Suprapubic skin (tissue), 4 donors: ENCODE measurements at places on chromosomes 11 and 22. TPM values are rescaled to one million over a fixed set of nuclear protein-coding genes. Genes with fewer than 3 reads are reported as not detected.
A peak's percentile ranks its signal among the peaks of the same experiment; 100 is the strongest.

The DDTL gene
- not detected for total RNA-seq

The CHRDL2 gene
- total RNA-seq: not detected

The RAB36 gene
- 2.7 TPM for total RNA-seq

The OR52E4 gene
- total RNA-seq: not detected

The CYP2D6 gene
- total RNA-seq: 0.72 TPM

The LMO1 gene
- 10.2 TPM for total RNA-seq

The TEX54 gene
- total RNA-seq: not detected

The BDNF gene
- 0.45 TPM for total RNA-seq

The POU2AF2 gene
- total RNA-seq: not detected

DNA sequence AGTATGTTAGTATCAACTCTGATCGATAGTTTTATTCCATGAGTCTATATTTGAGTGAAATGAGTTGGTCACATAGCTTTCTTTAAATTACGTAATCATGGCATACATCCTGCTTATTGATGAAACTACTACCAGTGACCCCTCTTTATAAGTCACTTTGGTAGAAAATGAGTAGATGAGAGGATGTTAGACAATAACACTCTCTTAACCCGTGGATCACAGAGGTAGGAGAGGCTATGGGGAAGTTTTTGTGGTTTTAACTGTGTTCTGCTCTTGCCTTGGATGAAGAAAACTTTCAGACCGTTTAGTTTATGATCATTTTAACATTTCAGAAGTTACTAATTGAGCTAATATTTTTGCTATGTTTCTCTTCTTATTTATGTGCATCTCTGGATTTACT is 34.0 kb downstream of the TBCEL start:
- H3K4me1 ChIP-seq: no peaks in the 10 kb centered on the region
- DNase-seq: no peak
- no peak overlapping the region for H3K27ac ChIP-seq

DNA sequence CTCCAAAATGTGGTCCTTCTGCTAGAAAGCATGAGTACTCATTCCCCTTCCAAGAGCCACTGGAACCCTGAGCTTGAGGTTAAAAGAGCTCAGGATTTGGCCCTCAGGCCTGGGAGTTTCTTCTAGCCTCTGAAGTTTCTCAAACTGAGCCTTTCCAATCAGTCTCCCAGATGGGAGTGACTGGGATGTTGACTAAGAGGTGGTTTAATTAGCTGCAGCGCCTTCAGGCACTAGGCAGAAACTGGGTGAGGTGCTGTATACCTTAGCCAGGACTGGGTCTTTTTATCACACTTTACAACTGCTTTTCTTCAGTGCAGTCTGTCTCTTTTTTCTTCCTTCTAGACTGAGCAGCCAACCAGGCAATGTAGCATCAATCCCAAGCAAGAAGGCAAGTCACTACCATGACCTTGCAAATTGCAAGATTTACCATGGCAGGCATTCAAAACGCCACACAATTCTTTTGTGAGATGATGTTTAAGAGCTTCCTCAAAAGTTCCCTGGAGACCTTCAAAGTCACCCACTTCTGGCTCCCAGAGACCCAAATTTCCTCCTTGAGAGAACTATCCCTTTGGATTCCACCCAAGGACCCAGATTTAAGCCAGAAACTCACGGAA is 93.0 kb downstream of the SLC1A2 start:
- no peaks in the 10 kb centered on the region for H3K27me3 ChIP-seq
- no peak overlapping the region for H3K4me3 ChIP-seq
- no peaks in the 10 kb centered on the region for H3K36me3 ChIP-seq
- no peak for DNase-seq
- peak overlapping the region; percentile 53 for H3K27ac ChIP-seq
- peaks cover 33% of the 10 kb centered on the region for H3K4me1 ChIP-seq

DNA sequence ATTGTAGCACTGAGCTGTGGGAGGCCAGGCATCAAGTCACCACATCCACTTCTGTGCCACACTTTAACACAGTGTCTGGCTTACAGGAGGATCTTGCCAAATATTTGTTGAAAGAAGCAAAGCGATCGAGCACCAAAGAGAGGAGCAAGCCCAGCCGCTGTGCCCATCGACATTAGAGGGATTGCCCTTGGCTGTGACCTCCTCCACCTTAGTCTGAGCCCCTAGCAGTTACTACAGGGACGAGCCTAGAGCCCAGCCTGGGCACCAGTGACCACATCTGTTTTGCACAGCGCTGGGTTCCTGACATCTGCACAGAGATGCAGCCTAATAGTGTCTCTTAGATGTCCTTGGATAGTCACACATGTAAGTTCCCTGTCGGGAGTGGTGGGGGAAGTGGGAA is 17.7 kb downstream of the GRIK4 start:
- H3K4me1 ChIP-seq: peaks cover 7% of the 10 kb centered on the region
- H3K36me3 ChIP-seq: no peaks in the 10 kb centered on the region
- peaks cover 6% of the 10 kb centered on the region for H3K27me3 ChIP-seq

- no peaks in the 10 kb centered on the region for H3K4me1 ChIP-seq
- no peak overlapping the region for H3K27ac ChIP-seq
- H3K4me3 ChIP-seq: no peak overlapping the region
- DNase-seq: no peak
- H3K36me3 ChIP-seq: no peaks in the 10 kb centered on the region
Observed at GRCh38 chr11:101061606-101062005, 68.0 kb downstream of the PGR start.

DNA sequence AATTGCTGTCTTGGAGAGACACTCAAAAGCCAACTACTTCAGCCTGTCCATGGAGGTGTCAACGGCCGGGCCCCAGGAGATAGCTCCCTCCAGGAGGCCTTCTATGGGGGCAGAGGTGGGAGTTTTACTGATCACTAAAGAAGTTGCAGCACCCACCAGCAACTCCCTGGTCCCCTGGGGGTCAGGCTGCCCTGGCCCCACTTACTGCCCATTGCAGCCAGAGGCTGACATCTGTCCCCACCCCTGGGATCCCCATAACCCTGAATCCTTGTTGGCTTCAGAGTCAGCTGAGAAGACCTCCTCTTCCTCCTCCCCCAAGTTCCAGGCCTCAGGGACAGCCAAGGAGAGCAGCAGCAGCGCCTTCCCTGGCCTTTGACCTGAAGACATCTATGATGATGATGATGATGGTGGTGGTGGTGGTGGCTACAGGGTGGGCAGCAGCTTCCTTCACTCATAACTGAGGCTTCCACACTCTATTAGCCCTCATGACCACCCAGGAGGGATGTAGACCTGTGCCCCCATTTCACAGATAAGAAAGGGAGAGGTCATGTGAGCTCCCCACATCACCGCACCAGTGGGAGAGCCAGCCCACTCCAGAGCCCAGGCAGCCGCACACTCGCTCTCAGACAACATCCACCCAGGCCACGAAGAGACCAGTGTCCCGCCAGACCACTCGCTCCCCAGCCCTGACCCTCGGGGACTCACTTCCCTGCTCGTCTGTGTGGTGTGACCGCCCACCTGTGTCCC is 43.8 kb upstream of the FGF3 start:
- H3K4me1 ChIP-seq: no peaks in the 10 kb centered on the region
- no peak overlapping the region for H3K4me3 ChIP-seq
- peaks cover 78% of the 10 kb centered on the region for H3K27me3 ChIP-seq
- DNase-seq: no peak
- no peak overlapping the region for H3K27ac ChIP-seq

DNA sequence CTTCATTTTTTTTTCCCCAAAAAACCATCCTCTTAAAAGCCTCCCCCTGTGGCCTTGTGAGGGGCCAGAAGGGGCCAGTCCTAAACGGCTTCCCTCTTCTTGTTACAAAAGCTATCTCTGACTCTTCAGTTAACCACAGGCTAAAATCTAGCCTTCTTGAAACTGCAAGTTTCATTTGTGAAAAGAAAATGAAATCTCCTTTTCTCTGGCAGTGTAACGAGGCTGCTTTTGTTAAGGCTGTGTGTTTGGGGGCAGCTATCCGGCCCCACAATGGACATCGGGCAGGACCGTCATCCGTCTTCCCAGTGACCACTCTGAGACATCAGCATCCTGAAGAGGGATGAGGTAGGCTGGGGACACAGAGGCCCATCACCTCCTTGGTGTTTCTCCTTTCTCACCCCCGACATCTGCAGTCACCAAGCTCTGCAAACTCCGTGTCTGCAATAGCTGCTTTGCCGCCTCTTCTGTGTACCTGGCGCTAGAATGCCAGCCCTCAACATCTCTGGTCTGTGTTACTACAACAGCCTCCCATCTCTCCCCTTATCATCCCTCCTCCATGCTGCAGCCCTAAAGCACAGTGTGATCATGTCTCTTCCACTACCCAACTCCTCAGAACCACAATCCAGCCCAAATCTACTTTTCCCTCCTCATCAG is 94.0 kb downstream of the RCN1 start:
- no peak overlapping the region for H3K4me3 ChIP-seq
- no peaks in the 10 kb centered on the region for H3K4me1 ChIP-seq
- no peaks in the 10 kb centered on the region for H3K27me3 ChIP-seq
- no peaks in the 10 kb centered on the region for H3K36me3 ChIP-seq
- no peak for DNase-seq
- H3K27ac ChIP-seq: no peak overlapping the region

DNA sequence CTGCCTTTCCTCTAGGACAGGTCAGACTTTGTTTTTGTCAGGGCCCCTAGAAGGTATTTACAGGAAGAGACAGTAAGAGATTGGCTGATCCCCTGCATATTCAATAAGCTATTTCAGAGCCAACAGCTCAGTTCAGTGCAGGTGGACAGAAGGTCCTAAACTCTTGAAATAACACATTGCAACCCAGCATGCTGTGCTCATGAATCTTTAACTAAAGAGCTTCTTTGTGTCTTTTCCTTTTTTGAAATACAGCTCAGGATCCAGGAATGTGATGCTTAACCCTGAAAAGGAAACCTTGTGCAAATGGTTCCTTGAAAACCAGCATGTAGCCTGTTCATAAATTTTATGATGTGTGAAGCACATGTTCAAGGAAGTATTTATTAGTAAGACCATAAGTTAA is 43.9 kb downstream of the BBOX1 start:
- peaks cover 34% of the 10 kb centered on the region for H3K4me1 ChIP-seq
- H3K4me3 ChIP-seq: no peak overlapping the region
- DNase-seq: no peak
- no peak overlapping the region for H3K27ac ChIP-seq
- no peaks in the 10 kb centered on the region for H3K36me3 ChIP-seq

DNA sequence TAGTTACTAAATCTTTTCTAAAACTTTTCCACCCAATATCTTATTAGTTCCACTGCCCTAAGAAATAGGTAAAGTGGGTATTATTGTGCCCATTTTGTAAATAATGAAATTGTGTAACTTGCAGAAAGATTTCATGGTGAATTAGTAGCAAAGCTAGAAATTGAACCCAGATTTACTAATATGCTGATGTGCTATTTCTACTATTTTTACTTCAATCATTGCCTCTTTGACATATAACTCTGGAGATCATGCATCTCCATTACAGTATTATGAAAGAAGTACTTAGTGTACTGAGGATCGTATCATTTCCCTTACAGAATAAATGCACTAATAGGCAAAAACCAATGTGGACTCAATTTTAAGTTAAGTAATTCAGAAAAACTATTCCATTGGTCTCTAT is 119.0 kb downstream of the CSTPP1 start:
- H3K27me3 ChIP-seq: no peaks in the 10 kb centered on the region
- no peaks in the 10 kb centered on the region for H3K36me3 ChIP-seq
- peaks cover 6% of the 10 kb centered on the region for H3K4me1 ChIP-seq

- no peaks in the 10 kb centered on the region for H3K27me3 ChIP-seq
- DNase-seq: no peak
- peaks cover 55% of the 10 kb centered on the region for H3K36me3 ChIP-seq
- no peak overlapping the region for H3K27ac ChIP-seq
Observed at GRCh38 chr22:45169591-45170466, 6.1 kb downstream of the NUP50 start.

DNA sequence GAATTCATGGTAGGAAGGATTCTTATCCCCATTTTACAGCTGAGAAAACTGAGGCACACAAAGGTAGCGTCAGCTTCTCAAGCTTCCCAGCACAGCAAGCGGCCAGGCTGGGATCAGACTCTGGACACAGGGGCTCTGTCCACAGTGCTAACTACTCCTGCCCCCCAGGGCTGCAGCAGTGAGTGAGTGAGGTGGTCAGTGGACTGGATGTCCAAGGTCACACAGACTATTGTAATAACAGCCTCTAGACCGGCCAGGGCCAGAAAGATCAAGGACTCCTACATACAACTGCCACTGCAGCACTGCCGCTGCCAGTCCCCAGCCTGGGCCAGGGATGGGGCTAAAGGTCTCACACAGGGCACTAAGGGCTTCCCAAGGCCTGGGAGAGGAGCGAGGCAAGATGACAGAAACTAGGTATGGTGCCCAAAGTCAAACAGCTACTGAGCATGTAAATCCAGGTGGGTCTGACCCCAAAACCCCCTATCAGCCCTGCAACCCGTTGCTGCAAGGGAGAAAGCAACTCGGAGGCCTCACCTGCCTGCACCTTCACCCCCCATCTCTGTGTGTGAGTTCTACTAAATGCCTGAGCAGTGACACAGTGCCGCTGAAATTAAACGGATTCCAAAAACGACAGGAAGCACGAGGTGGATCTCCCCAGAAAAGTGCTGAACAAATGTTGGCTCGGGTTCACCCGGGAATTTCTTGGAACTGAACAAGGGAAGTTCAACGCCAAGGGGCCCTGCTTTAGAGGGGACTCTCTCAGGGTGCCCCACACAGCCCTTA is 161.8 kb upstream of the GRK3 start:
- no peak overlapping the region for H3K27ac ChIP-seq
- H3K4me3 ChIP-seq: peak overlapping the region; percentile 63
- H3K4me1 ChIP-seq: peaks cover 47% of the 10 kb centered on the region
- no peak for DNase-seq
- no peaks in the 10 kb centered on the region for H3K27me3 ChIP-seq

DNA sequence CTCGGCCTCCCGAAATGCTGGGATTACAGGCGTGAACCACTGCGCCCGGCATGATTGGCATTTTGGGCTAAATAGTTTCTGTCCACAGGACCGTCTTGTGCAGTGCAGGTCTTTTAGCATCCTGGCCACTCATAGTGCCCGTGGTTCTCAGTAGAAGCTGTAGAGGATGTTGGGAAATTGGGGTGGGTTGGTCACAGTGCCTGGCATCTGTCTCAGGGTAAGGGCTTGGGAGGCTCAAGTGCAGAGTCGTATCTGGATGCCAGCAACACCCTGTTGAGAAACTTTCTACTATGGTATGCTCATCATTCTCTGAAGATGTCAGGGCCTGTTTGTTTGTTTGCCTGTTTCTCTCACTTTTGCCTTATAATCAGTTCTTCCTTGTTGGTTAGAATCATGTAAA is 21.9 kb downstream of the UBE2L3 start:
- peaks cover 18% of the 10 kb centered on the region for H3K36me3 ChIP-seq
- no peak overlapping the region for H3K27ac ChIP-seq
- peaks cover 34% of the 10 kb centered on the region for H3K4me1 ChIP-seq
- H3K4me3 ChIP-seq: no peak overlapping the region
- DNase-seq: no peak
